LNCaP clone FGC (cell line): ENCODE measurements at places on chromosomes 13 and 19.

DNA sequence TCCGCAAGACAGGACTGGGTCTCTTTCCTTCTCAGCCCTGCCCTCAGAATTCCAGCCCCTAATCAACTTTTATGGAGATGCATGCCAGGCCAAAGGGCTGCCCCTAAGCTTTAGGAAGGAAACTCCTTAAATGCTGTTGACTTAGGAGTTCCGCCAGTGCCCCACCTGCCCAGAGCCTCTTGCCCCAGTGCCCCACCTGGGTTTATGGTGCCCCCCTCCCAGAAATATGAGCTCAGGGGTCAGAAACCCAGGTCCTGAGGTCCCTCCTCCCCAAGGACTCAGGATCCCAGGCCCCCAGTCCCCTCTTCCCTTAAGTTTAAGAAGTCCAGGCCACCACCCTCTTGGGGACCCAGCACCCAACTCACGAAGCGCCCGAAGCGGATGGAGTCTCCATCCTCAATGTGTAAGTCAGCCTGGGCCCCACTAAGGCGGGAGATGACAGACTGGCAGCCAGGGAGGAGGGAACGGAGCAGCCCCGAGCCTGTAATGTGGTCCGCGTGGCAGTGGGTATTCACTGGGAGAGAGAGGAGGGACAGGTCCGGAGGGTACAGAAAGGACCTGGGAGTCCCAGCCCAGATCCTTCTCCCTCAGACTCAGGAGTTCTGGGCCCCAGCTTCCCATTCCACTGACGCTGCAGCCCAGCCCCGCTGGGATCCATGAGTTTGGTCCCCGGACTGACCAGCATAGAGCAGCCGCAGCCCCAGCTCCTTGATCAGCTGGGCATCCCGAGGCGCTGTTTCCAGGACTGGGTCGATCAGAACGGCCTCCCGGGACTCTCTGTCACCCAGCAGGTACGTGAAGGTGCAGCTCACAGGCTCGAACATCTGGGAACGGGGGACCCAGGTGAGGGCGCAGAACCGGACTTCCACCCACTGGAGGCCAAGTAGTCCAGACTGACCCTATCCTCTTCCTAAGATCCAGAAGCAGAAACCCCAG is 897 bp downstream of the ETHE1 start:
- DNase-seq: no peak

- no peak for DNase-seq
Observed at GRCh38 chr19:13133241-13133870, 15.3 kb downstream of the NACC1 start.

DNA sequence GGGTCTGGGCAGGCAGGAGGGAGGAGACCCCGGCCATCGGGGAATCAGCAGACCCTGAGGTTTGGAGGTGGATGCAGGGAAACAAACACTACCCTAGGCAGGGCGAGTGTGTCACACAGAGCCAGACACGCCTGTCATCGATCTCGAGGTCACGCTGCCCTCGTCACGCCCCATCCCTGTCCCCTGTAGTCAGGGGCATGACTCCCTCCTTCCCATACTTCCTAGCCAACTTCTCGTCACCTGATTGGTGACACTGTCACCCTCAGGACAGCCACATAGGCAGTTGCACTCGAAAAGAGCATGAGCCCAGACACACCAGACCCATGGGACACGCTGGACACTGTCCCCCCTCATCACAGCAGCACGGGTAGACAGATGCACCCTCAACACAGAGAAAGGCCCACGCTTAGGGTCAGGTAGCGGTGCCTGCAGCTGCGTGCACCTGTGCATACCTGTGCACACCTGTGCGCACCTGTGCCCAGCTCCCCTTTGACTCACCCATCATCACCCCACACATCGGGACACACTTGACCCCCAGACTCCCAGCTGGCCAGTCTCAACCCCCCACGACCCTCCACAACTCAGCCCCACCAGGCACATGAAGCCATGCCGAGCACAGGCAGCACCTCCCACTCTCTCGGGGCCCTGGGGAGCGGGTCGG is 11.9 kb downstream of the CILP2 start:
- no peak for DNase-seq

- DNase-seq: no peak
Observed at GRCh38 chr13:86572115-86572514, 772.9 kb upstream of the SLITRK6 start.

DNA sequence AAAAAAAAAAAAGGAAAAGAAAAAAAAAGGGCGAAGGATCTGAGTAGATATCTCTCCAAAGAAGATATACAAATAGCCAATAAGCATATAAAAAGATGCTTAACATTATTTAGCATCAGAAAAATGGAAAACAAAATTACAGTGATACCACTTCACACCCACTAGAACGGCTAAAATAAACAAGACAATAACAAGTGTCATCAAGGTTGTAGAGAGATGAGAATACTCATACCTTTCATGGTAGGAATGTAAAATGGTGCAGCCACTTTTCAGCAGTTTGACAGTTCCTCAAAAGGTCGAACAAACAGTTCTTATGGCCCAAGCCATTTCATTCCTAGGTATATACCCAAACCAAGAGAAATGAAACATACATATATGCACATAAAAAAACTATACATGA is 33.5 kb downstream of the FOXO1 start:
- DNase-seq: no peak

DNA sequence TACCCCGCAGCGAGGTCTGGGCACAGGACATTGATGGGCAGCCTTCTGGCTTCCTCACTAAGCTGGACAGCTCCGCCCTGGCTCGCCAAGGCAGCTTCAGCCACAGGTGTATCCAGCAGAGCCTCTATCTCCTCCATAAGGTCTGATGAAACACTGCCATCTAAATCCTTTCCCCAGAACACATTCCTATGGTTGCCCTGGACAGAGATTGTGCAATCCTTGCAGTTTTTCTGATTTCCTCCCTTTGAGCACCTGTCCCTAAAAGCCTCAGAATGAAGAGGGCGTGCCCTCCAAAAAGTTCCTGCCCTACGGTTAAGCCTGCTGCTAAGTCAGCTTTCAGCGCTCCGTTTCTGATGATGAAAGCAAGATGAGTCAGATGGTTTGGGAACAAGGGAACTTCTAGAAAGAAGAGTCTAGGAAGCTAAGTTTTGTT is 21.0 kb downstream of the CLEC4M start:
- no peak for DNase-seq

DNA sequence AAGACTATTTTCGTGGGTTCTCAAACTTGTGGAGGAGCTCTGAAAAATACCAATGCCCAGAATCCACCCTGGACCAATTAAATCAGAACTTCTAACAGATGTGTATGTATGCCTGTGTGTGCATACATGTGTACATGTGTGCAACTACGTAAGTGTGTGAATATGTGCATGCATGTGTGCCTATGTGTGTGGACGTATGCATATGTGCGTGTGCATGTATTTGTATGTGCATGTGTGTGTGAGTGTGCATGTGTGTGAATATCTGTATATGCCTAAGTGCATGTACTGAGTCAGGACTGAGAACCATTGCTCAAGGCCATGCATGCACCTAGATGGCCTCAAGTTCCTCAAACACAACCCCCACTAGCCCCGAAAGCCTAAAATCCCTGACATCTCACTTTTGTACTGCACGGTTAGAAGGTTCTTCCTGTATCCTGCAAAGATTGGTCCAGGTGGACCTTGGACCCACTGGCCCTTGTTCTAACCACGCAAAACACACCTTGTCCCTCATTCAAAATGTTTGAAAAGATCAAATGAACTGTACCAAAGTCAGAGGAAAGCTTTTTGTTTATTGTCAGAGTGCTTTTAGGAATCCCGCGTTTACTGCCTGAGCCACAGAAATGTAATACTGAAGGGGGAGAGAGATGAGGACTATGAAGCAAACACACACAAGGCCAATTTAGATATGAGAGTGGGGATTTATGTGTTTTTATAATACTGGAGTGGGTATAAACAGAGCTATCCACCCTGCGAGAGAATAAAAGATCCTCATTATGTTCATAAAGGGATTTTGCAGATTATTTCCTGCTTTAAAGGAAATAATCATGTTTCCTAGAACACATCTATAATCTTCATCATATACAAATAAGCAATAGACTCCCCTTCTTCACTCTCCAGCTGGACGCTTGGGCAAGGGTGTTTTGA is 39.1 kb downstream of the LATS2 start:
- DNase-seq: no peak

DNA sequence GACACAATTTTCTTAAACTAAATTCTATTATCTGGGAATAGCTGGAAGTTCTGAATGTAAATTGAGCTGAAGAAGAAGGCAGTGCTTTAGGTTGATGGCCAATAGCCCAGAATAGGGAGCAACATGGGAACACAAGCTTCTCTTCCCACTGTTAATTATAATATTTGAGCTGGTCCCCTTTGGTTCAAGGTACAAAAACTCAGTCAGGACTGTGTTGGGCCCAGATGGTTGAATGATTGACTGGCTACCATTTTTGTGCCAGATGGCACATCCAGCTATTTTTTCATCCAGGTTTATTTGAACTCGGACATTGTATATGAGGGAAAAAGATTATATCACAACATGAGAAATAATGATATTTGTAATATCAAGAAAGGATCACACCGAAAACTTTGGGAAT is 458.9 kb downstream of the SLITRK1 start:
- no peak for DNase-seq

GRCh38 chr13:21395953-21396352 is 63.1 kb downstream of the ZDHHC20 start:
- no peak for DNase-seq

DNA sequence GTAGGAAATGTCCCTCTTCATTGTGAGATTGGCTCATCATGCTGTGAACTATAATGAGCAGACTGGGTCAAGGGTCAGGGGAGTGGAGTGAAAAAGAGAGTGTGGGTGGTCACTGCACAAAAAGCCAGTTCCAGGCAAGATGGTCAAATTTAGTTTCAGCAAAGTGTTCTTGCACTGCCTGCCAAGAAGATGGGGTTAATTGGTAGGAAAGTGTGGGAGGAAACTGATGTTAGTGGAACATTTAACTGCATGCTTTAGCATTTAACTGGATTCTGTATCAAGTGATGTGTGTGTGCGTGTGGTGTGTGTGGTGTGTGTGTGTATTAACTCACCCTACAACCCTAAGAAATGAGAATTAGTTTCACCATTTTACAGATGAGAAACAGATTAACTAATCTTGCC is 131.6 kb downstream of the COG6 start:
- no peak for DNase-seq

GRCh38 chr13:112522578-112522977 is 65.4 kb downstream of the TUBGCP3 start:
- DNase-seq: no peak

GRCh38 chr13:86954341-86954740 is 716.8 kb upstream of the SLITRK5 start:
- no peak for DNase-seq

- DNase-seq: no peak
Observed at GRCh38 chr13:75050419-75051046, 431.4 kb downstream of the TBC1D4 start.

DNA sequence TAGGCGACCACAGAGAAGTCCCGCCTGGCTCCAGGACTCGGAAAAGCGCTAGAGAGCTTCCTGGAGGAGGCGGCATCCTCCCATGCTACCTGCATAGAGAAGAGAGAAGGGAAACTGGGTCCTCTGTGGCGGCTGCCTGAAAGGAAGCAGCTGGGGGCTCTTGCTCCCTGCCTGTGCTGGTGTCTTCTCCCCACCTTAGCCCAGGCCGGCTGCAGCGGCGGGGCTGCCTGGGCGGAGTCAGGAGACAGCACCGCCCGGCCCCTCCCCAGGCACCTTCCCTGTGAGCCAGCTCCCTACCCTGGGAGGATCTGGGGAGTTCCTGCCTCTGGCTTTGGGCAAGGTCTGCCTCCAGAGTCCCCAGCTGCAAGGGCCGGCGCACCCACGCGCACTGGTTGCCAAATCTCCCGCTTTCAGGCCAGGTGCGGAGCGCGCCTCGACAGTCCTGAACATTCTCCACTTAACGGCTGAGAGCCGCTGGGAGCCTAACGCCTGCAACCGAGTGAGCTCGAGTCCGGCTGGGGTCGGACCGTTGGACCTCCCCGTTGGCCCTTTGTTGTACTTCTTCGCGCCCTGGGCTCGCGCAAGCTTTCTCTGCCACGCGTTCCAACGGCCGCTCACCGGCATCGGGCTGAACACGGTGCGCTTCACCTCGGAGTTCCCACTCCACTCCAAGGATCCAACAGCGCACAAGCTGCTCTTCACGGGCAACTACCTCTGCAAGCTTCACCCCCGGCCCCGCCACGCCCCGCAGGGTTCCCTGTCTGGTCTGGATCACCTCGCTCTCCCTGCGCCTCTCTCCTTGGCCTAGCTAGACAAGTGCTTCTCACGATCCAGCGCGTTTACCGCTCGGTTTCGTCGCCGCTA is 21.8 kb upstream of the ZNF30 start:
- DNase-seq: no peak

DNA sequence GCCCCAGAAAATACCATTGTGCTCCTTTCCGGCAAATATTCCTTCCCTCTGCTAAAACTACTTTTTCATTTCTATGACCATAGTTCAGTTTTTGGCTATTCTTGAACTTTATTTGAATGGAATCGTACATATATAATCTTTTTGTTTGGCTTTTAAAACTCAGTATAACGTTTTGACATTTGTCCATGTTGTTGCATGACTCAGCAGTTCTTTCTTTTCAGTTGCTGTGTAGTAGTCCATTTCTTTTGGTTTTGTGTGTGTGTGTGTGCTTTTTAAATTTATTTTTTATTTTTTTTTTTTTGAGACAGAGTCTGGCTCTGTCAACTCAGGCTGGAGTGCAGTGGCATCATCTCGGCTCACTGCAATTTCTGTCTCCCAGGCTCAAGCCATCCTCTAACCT is 35.0 kb downstream of the ITM2B start:
- DNase-seq: no peak

DNA sequence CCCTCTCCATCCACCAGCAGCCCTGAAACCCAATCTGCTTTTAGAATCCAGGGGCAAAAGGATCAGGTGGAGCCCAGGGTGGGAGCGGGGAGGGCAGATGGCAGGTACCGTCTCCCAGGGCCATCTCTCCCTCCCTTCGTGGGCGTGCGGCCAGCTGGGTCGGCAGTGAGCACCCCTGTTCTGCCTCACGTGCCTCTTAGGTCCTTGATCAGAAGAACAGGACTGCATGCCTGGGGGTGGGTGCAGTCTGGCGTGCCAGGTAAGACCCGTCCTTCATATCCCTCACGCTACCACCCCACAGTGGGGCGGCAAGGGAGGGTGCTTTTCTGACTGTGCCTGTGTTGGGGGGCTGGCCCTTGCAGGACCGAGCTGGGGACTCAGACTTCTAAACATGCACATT is 2.0 kb downstream of the SLC8A2 start:
- no peak for DNase-seq
